ENCODE measurements at places on chromosomes 5 and 9.

DNA sequence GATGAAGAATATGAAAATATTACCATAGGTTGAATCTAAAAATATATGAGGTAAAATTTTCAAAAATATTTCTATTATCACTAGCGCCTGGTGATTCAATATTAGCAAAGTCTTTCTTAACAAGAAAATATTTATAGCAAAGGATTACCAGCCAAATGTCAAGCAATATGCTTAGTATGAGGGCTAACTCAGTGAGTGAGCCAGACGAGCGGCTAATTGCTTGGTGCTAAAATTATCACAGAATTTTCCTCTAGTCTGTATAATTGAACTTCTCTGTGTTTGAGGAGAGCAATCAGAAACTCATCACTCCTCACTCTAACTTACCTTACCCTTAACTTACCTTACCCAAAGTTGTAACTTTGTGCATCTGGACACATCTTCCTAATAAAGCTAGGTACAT, 304.9 kb upstream of the PRR16 start:
- no peak for DNase-seq

DNA sequence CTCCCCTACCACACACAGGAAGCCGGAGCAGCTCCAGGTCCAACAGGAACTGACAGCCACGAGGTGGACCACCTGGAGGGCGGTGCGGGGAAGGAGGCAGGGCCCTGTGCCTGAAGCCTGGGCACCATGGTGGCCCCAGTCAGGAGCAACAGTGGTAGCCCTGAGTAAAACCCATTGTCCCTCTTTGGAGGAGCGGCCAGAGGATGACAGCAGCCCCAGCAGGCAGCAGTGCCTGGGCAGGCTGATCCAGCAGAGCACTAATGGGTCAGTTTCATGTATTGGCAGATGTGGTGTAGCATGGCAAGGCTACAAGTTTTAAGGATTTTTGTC, 47.7 kb upstream of the GARNL3 start:
- DNase-seq, result no peak

DNA sequence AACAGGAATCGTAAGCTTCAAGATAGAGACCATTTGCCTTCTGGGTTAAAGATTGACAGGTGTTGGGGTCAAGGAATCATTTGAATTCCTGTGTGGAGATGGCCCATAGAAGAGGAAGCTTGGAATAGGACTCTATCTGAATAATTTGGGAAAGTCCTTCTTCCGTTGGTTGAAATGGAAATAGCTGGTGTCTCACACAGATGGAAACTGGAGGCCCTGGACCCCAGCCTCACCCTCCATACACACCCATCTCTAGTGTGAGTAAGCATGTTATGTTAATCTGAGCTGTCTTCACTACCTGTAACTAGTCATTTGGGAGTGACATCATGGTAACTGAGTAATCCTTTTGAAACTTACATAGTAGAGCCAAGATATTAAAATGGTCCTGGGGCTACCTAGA, 184.4 kb downstream of the CD180 start:
- DNase-seq, result peak; percentile 55

DNA sequence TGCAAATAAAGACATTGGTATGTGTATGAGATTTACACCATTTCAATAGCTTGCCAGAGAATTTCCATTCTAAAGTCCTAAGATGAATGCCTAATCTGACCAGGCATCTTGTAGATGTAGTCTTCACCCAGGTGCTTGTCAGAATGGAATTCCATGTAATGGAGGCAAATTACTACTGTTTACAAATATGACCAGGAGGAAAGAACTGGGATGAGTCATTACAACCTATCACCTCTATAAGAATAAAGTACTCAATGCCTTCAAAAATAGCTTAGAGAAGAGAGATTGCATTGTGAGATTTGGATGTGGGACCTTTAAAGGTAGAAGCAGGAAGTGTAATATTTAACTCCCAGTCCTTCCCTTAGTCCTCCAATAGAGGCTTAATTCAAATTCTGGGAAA, 507.0 kb upstream of the PTGER4 start:
- no peak for DNase-seq

GRCh38 chr9:24007185-24007584, 181.1 kb upstream of the ELAVL2 start:
- no peak for DNase-seq
